ENCODE measurements at places on chromosomes 16 and 17. TPM values are rescaled to one million over a fixed set of nuclear protein-coding genes. Genes with fewer than 3 reads are reported as not detected.

- H3K4me1 ChIP-seq: peaks cover 19% of the 10 kb centered on the region
- peaks cover 6% of the 10 kb centered on the region for H3K36me3 ChIP-seq
- peaks cover 12% of the 10 kb centered on the region for H3K27me3 ChIP-seq
- no peak for DNase-seq
- H3K4me3 ChIP-seq: peak overlapping the region; percentile 71
These were observed 741 bp upstream of the TLCD3A start for GRCh38 chr17:731644-732066.

DNA sequence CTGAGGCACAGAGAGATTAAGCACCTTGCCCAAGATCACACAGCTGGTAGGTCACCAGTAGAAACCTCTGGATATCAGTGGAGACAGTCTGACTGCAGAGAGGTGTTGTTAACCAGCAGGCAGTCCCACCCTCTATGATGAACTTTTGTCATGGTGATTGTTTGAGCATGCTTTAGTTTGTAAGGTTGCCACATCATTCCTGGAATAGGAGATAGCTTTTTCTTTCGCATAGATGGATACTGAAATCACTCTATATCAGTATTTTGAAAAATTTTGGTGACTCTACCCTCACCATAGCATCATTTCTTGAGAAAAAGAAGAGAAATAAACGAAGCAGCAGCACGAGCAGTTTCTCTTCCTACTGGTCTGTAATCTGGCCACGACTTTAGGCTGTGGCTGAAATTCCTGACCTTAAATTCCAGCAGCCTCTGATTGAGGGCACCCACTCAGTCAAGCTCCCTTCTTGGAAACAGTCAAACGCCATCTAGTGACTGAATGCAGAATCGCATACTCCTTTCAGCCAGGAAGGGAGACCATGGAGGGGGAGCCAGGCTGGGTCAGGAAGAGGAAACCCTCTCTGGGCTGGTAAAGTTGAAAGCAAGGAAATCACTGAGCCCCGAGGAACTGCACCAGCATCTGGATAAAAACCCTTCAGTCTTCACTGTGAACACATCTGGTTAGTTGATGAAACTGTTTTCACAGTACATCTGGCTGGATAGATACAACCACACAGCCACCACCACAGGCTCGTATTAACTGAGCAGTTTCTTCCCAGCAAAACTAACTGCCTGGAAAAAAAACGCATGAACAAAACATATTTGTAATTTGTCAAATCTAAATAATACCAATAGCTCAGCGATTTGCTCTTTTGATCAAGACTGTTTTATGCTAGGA lies 108.5 kb upstream of the XYLT1 start:
- no peak overlapping the region for H3K27ac ChIP-seq
- peaks cover 15% of the 10 kb centered on the region for H3K27me3 ChIP-seq
- peak; percentile 73 for DNase-seq
- H3K4me1 ChIP-seq: peaks cover 3% of the 10 kb centered on the region

GRCh38 chr16:11901091-11901490 lies 14.7 kb downstream of the GSPT1 start:
- no peaks in the 10 kb centered on the region for H3K27me3 ChIP-seq

DNA sequence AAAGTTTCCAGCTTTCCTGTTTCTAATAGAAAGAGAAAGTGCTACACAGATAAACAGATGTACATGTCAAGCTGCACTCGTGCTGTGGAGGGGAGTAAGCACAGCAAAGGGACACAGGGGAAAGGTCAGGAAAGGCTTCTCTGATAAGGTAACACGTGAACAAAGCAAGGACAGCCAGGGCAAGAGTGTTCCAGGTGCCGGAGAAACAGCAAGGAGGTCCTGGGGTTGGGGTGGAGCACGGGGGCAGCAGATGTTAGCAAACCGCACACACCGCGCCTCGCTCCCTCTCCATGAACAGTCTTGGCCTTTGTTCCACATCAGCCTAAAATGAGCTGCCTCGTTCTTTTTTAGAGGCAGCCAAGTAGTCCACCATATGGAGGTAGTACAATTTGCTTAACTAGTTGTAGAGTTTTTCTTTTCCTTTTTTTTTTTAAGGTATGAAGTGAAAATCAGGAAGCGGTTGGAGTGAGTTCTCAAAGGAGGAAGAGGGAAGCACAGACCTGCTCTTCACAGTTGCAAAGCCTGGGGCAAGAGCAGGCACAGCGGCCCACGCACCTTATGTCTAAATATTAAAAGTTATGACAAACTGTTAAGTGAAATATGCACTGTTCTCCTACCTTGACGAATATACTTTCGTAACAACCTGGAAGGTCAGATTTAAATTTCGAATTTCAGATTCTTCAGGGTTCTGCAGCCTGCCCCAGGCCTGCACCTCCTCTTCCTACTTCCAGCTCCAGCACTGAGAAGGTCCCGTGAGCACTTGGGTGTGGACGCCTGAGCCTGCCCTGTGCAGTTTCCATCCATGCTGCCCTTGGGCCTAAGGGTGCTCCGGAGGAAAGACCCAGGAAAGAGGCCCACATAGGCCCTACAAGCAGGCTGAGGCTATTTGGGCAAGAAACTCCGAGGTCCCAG lies 41.5 kb upstream of the RPH3AL start:
- H3K27ac ChIP-seq: peak overlapping the region; percentile 1
- H3K36me3 ChIP-seq: peaks cover 2% of the 10 kb centered on the region
- no peak overlapping the region for H3K4me3 ChIP-seq
- DNase-seq: no peak

DNA sequence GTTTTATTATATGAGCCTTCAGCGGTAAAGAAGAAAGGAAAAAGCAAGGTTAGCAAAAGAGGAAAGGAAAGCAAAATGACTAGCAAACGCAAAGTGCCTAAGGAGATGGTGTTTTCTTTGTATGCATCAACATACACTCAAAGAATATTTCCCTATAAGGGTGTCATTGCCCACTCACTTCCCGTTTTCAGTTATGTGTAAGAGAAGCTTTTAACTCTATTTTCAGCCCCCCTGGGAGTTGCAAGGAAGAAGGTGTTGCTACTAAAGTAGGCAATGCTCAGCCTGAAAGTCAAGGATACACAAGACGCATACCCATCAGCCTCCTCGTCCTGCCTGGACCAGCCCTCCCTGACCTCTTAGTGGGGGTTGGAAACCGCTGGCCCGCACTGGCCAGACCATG lies 267.7 kb upstream of the ZFHX3 start:
- no peak overlapping the region for H3K4me3 ChIP-seq
- H3K27ac ChIP-seq: no peak overlapping the region
- no peaks in the 10 kb centered on the region for H3K27me3 ChIP-seq

DNA sequence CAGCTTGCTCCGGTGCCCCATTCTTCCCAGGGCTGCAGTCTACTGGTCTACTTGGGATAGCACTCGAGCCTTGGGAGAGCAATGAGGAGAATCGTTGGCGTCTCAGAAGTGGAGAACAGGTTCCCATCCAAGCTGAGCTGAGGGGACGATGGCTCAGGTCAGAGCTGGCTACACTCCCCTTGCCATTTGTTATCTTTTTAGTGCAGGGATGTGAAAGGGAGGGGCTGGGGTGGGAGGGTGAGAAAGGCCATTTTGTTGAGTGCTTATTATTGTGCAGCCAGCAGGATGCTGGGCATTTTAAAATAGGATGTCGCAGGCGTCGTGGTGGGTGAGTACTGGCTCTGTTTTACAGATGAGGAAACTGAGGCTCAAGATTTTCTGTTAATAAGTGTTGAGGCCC lies 410.8 kb downstream of the SNX29 start:
- H3K27me3 ChIP-seq: no peaks in the 10 kb centered on the region
- no peaks in the 10 kb centered on the region for H3K36me3 ChIP-seq
- no peak overlapping the region for H3K27ac ChIP-seq

DNA sequence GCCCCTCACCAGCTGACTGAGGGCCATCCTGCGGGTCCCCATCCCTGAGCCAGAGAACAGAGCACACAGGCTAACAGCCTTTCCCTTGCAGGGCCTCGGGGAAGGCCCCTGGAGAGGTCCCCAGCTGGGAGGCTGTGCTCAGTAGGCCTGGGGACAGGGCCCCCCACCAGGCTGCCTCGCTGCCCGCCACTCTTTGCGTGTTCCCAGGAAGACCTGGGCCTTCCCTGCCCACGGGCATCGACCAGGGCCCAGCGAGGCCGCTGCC lies 785 bp downstream of the HID1 start:
- H3K27ac ChIP-seq: no peak overlapping the region
- DNase-seq: no peak
- peak overlapping the region; percentile 51 for H3K4me3 ChIP-seq
- no peaks in the 10 kb centered on the region for H3K36me3 ChIP-seq

DNA sequence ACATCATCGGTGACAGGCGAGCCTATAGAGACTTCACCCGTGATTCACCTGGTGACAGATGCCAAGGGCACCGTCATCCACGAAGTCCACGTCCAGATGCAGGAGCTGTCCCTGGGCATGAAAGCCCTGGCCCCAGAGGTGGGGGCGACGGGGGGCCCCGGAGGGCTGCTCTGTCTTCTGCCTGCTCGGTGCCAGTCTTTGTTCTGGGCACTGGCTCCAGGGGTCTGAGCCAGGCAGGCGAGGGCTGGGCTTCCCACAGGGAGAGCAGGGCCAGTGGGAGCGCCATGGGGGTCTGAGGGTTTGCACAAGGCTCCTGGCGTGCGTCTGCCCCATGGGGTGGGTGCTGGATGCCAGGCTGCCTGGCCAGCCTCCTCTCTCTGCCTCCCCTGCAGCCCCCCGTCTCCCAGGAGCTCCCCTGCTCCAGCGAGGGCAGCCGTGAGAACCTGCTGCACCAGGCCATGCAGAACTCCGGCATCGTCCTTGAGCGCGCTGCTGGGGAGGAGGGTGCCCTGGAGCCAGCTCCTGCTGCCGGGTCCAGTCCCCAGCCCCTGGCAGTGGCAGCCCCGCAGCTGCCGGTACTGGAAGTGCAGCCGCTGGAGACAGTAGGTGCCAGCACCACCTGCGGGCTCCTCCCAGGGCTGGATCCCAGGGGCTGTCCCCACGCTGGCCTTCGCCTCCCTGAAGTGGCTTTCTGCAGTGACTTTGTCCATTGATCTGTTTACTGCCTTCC lies 3.0 kb upstream of the DNASE1L2 start:
- no peak overlapping the region for H3K4me3 ChIP-seq
- DNase-seq: no peak
- H3K4me1 ChIP-seq: no peaks in the 10 kb centered on the region
- peaks cover 10% of the 10 kb centered on the region for H3K36me3 ChIP-seq
- no peak overlapping the region for H3K27ac ChIP-seq

DNA sequence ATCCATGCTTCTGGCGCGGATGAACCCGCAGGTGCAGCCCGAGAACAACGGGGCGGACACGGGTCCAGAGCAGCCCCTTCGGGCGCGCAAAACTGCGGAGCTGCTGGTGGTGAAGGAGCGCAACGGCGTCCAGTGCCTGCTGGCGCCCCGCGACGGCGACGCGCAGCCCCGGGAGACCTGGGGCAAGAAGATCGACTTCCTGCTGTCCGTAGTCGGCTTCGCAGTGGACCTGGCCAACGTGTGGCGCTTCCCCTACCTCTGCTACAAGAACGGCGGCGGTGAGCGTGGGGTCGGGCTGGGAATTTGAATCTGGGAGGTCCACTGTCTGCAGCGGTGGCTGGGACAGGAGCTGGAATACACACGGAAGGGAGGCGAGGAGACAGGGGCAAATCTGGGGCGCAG lies 904 bp downstream of the SLC6A2 start:
- no peaks in the 10 kb centered on the region for H3K36me3 ChIP-seq
- no peak overlapping the region for H3K4me3 ChIP-seq
- no peaks in the 10 kb centered on the region for H3K4me1 ChIP-seq
- DNase-seq: no peak
- H3K27ac ChIP-seq: no peak overlapping the region
- H3K27me3 ChIP-seq: peaks cover 13% of the 10 kb centered on the region

GRCh38 chr16:84462296-84463210 lies 41.9 kb downstream of the MEAK7 start:
- no peak overlapping the region for H3K4me3 ChIP-seq
- DNase-seq: no peak
- H3K27me3 ChIP-seq: no peaks in the 10 kb centered on the region

DNA sequence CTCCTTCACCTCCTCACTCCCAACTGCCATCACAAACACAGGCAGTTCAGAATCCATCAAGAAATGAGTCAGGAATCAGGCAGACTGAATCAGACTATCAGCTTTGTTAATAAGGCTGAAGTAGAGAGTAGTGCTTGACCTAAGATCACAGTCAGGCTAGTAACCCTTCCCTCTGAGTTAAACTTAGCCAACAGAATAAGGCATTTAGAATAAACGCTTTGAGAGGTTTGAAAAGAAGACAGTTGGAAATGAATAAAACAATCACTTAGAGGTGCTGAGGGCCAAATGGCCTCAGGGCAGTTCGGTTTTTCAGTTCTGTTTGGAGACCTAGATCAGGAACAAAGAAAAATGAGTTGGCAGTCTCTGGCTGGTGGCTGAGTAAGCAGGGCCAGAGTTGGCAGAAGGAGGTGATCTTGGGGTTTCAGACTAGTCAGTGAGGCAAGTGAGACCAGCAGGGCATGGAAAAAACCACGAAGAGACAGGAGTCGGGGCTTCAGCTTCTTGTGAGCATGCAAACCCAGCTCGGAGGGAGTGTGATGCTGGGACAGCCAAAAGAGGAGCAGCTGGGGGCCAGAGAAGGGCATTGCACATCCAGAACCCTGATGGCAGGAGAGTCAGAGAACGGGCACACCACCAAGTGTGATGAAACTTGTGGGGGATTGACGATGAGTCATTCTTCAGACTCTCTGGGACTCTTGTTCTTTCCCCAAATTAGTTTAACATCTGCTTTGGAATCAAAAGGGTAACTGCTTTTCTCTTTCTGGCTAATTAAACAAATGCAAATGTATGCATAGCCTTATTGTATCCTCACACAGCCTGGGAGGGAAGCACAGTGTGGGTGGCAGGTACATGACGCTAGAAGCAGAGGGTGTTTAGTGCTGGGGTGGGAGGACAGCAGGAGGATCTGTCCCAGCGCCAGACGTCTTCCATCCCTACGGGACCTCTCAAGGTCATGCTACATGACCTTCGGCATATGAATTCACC lies 54.8 kb downstream of the SPECC1 start:
- H3K4me3 ChIP-seq: no peak overlapping the region
- no peaks in the 10 kb centered on the region for H3K36me3 ChIP-seq
- no peak overlapping the region for H3K27ac ChIP-seq
- peaks cover 8% of the 10 kb centered on the region for H3K4me1 ChIP-seq

- no peaks in the 10 kb centered on the region for H3K4me1 ChIP-seq
- no peaks in the 10 kb centered on the region for H3K27me3 ChIP-seq
- no peak overlapping the region for H3K4me3 ChIP-seq
- no peaks in the 10 kb centered on the region for H3K36me3 ChIP-seq
These were observed 17.4 kb upstream of the MPRIP start for GRCh38 chr17:17024778-17025300.

The CMTM2 gene
- 0.73 TPM for total RNA-seq

The AANAT gene
- total RNA-seq: not detected

The MYH13 gene
- not detected for total RNA-seq

The KATNB1 gene
- 31.7 TPM for total RNA-seq

The ZPBP2 gene
- total RNA-seq: not detected

The TPSD1 gene
- total RNA-seq: not detected

The NLRC3 gene
- total RNA-seq: 80.7 TPM

The CHST6 gene
- total RNA-seq: not detected

The WNT3 gene
- not detected for total RNA-seq

The SLC47A1 gene
- not detected for total RNA-seq

The BCL6B gene
- 0.40 TPM for total RNA-seq

The HS3ST3A1 gene
- total RNA-seq: 1.0 TPM

The MMP28 gene
- not detected for total RNA-seq

The ABCC11 gene
- not detected for total RNA-seq

Data from activated CD4-positive, alpha-beta T cell treated with anti-CD3 and anti-CD28 coated beads, Interleukin-2, amount 10 ng/mL, durations not matched to agents 7 days and 5 days (primary cell).